ENCODE measurements at places on chromosomes 1 and 21.

DNA sequence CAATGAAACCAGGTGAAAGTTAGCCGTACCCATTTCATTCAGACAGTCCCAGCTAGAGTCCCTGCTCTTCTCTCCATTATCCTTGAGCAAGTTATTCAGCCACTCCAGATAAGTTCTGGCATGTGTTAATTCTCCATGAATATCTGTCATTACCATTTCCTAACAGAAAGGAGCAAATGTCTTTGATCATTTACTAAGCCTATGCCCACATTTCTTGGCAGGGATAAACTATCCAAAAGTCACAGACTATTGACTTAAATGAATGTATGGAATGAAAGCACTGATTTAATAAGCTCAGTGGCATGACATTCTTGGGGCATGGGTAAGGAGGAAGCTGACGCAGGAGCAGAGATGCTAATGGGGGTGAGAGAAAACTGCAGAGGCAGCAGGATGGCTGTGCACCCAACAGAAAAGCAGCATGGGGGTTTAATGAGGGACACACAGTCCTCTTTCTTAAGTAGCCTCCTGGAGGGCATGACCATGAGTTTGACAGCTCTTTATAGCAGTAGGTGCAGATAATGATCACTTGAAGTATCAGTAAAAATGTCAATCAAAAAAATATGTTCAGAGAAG is 17.6 kb upstream of the DHCR24 start:
- DNase-seq: no peak

DNA sequence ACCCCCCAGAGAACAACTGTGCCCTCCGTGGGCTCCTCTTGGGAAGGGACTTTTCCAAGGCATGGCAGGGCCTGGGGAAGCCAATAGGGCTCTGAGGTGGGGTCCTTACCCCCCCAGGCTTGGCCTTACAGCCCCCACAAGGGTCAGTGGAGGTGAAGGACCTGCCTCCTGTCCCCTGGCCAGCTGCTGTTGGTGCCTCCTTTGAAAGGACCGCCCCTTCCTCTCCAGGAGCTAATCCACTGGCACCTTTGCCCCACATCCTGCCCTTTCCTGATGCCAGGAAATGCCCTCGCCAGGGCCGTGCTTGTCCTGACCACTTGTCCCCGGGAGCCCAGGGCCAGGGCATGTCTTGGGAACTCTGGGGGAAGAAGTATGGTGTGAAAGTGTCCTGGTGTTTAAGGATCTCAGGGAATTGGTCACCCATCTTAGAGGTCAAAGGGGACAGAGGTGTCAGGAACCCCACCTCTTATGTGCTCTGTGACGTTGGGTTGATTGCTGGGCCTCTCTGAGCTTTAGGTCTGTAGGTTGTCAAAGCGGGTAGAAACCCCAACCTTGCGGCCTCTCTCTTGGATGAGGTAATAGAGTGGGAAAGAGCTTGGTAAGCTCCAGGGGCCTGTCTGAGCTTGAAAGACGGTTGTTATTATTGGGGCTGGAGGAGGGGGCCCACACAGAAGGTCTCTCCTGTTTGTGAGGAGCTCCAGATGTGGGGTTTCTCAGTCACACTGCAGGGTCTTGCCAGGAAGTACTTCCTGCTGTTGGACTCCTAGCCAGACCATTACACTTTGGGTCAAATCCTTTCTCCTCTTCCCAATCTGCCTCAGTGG is 2.8 kb downstream of the KCNQ4 start:
- no peak for DNase-seq

GRCh38 chr1:232568331-232568852 is 61.5 kb downstream of the SIPA1L2 start:
- no peak for DNase-seq

DNA sequence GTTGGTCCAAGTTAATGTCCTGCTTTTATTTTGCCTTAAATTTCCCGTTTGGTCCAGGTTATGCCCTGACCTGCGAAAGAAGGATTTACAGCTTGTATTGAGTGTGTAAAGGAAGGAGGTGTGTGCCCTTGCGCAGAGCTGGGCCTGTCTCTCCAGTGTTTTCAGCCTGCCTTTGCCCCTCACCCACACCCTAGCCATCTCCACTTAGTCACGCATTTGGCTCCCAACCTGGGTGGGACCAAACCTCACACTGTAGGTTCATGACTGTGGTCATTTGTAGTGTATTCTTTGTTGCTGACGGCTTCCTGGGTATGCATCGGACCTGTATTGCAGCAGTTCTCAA is 572 bp upstream of the SRSF10 start:
- DNase-seq: no peak

- no peak for DNase-seq
These were observed 167.7 kb upstream of the TNR start for GRCh38 chr1:175911138-175911537.

- no peak for DNase-seq
These were observed 186.4 kb upstream of the FAM78B start for GRCh38 chr1:166353213-166353612.

DNA sequence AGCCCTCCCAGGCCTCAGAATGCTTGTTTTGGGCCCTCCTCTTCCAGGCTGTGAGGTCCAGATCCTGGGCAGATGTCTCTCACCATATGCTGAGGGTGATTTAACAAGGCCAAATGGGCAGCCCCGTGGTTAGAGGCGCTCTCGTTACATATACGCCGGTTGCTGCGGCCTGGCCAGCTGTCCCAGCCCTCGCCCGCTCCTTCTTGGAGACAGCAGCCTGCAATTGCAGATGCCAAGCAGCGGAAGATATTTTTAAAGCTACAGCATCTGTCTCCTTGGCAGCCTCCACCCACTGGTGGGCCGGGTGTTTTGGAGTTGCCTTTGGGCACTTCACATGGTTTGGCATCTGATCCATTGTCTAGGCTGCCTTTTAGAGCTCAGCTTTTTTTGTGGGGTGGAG is 178.8 kb upstream of the NFIA start:
- no peak for DNase-seq
